ENCODE measurements at places on chromosomes 3 and 15. TPM values are rescaled to one million over a fixed set of nuclear protein-coding genes. Genes with fewer than 3 reads are reported as not detected.

GRCh38 chr15:63037976-63038720 lies 4.4 kb upstream of the TPM1 start:
- no peak for DNase-seq
- H3K27me3 ChIP-seq: no peaks in the 10 kb centered on the region
- no peaks in the 10 kb centered on the region for H3K36me3 ChIP-seq
- H3K4me1 ChIP-seq: no peaks in the 10 kb centered on the region

GRCh38 chr3:171092467-171092911 lies 66.0 kb upstream of the SLC2A2 start:
- H3K36me3 ChIP-seq: no peaks in the 10 kb centered on the region
- no peak overlapping the region for H3K27ac ChIP-seq
- H3K4me1 ChIP-seq: no peaks in the 10 kb centered on the region
- H3K27me3 ChIP-seq: no peaks in the 10 kb centered on the region
- H3K4me3 ChIP-seq: no peak overlapping the region

DNA sequence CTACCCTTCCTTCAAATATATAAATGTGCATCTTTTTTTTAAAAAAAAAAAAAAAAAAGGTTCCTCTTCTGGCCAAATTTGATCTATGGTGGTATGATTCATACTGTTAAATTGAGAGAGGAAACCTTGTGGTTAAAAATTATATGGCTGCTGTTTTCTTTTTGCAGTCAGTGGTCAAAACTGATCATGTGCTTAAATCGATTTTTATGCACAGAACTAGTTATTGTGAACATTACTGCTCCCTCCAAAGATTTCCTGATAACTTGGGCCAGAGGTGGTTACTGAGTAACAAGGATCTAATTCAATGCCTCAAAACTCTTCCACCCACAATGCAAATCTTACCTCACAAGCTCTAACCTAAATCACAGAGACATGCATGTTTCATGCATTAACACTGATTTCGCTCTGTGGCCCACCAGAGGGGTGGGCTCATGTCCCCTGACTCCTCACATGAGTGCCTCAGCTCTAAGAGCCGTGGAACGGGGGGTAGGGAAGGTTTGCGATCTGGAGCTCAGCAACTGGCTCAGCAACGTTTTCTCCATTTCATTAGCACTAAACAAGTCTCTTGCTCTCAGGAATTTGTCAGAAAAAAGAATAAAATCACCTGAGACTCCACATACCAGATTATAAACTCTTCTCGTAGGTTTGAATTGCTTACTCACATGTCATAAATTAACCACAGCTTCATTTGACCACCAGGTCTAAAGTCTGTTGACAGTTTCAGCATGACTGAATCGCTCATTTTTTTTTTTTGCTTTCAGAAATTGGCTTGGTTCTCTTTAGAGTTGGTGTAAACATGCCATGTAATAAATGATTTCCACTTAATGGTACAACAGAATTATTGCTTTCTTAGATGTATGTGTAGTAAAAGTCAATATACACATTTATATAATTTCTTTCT lies 280.4 kb downstream of the CD47 start:
- DNase-seq: no peak
- peaks cover 12% of the 10 kb centered on the region for H3K36me3 ChIP-seq
- no peak overlapping the region for H3K4me3 ChIP-seq
- no peak overlapping the region for H3K27ac ChIP-seq

GRCh38 chr15:96053031-96053780 lies 277.3 kb upstream of the NR2F2 start:
- H3K27ac ChIP-seq: no peak overlapping the region
- H3K4me1 ChIP-seq: peaks cover 2% of the 10 kb centered on the region
- H3K27me3 ChIP-seq: no peaks in the 10 kb centered on the region
- H3K4me3 ChIP-seq: peak overlapping the region; percentile 50
- no peak for DNase-seq

Gene STOML1
- total RNA-seq: 15.3 TPM
